ENCODE measurements at places on chromosomes 11 and 22.

- DNase-seq: no peak
Observed at GRCh38 chr22:32745251-32745995, 56.1 kb upstream of the TIMP3 start.

DNA sequence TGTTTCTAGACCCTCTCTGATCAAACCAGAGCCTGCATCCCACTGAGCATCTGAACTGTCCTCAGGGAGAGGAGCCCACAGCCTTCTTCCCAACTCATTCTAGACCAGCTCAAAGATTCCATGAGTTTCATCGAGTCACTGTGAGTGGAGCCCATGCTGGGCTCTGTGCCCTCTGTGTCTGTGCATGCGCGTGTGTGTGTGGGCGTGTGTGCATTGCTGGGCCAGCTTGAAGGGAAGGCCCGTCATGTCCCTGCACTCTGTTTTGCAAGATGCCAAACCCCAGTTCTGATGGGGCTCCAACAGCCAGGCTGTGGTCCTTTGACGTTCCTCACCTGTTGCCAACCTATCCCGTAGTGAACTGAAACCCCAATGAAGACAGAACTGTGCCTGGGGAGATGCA lies 7.1 kb downstream of the MPEG1 start:
- no peak for DNase-seq

DNA sequence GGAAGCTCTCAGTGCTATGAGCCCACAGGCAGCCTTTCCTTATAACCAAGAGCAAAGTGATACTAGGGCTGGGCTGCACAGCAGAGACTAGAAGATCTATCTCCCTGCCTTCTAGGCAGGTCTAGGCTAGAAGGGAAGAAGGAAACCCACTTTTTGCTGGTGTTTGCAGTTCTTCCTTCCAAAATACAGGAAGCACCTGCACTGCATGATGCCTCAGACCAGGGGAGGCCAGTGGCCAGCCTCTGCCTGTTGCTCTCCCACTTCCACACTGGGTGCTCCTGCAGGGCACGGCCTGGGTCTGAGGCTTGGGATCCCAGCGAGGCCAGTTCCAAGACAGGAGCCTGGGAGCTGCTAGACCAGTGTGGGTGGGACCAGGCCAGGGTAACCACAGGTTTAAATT lies 6.0 kb upstream of the UCP3 start:
- DNase-seq: no peak

GRCh38 chr11:86152006-86152862 lies 83.3 kb upstream of the PICALM start:
- no peak for DNase-seq

DNA sequence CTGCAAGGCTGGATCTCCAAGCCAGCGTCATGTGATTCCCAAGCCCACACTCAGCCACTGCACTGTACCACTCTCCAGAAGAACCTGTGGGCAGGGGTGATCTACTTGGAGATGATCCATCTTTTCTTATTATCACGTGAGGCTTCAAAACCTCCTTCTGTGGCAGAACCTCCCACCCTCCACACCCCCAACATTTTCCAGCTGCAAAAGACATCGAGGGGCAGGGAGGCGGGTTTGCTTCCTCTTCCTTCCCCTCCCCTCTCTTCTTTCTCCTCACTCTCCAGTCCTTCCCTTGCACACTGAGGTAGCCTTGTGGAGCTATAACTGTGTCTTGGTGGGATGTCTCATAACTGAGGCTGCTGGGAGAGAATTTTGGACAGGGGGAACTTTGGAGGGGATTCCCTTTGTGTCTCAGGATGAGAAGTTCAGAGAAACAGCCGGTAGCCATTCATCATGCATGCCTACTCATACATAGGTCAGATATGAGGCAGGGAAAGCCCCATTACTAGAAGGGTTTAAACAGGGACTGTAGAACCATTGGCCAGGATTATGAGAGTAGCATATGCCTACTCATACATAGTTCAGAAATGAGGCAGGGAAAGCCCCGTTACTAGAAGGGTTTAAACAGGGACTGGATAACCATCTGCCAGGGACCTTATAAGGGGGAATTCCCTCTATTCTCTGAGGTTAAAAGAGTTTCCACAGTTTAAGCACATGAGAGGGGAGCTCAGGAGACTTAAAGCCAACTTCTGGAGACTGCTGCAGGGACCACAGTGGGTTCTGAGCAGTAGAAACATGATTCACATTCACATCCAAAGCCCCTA lies 420.7 kb upstream of the CADM1 start:
- no peak for DNase-seq

DNA sequence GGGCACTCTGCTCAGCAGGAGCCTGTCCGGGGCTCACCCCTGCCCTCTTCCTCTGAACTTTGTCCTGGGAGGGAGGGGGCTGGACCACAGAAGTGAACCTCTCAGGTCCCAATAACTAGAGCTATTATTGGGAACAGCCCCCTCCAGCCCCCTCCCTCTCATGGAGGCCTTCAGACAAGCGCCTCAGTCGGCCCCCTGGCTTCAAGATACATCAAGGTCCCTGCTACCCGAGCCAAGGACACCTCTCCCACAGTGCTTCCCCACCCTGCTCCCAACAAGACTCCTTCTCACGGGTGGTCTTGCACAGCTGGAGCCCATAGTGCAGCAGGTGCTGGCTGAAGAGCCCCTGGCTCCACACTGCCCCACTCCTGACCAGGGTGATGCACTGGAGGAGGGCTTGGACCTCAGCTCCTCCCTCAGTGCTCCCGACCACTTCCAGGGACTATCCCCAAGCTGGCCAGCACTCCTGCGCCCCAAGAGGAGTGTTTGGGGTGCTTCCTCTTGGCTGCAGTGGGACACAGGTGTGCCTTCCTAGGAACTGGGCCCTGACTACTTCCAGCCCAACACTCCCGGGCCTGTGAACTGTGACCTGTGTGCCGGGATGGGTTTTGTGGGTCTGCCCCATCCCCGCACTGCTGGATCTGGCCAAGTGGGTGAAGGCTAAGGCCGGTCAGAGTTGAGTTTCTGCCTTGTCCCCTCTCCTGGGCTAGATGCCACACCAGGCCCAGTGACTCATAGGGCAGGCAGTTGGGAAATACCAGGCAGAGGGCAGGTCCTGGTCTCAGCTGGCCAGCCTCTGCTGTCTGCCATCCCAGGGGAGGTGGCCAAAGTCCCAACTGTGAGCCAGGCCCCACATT lies 2.2 kb downstream of the PNPLA2 start:
- DNase-seq: no peak

DNA sequence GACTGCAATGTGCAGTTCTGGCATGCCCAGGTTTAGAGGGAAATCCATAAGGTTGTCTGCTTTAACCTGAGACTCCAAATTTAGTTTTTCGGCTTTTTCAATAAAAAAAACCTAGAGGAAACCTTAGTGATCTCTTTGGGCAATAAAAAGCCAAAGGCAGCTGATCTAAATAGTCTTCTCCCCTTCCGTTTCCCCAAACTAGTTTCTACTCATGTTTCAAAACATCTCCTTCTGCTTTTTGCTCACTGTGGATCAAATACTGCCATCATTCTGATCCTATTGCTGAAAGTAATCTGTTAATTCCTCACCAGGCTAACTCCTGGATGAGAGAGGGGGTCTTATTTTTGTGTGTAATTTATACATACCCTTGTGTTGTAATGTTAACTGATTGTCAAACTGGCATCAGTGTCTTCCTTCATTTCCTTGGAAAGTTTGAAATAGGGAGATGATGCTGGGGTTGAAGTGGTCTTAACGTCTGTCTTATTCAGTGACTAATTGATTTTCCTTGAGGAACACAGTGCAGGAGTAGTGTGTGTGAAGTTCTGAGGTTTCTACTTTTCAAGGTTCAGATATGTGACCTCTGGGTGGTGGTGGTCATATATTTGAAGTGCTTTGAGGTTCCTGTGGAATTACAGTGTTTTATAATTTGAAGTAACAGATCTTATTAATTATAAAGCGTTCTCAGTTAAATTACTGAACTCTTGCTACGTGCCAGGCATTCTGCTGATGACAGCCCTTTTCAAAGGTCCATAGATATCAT lies 55.0 kb downstream of the ARHGAP42 start:
- no peak for DNase-seq

- no peak for DNase-seq
Observed at GRCh38 chr11:113103932-113104690, 142.9 kb downstream of the NCAM1 start.

DNA sequence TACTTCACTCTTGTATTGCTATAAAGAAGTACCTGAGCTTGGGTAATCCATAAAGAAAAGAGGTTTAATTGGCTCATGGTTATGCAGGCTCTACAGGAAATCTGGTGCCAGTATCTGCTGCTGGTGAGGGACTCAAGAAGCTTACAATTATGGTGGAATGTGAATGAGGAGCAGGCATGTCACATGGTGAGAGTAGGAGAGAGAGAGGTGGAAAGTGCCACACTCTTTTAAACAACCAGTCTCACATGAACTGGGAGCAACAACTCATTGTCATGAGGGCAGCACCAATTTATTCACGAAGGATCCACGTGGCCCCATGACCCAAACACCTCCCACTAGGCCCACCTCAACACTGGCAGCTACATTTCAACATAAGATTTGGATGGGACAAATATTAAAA lies 24.6 kb upstream of the IGLL5 start:
- DNase-seq: no peak

DNA sequence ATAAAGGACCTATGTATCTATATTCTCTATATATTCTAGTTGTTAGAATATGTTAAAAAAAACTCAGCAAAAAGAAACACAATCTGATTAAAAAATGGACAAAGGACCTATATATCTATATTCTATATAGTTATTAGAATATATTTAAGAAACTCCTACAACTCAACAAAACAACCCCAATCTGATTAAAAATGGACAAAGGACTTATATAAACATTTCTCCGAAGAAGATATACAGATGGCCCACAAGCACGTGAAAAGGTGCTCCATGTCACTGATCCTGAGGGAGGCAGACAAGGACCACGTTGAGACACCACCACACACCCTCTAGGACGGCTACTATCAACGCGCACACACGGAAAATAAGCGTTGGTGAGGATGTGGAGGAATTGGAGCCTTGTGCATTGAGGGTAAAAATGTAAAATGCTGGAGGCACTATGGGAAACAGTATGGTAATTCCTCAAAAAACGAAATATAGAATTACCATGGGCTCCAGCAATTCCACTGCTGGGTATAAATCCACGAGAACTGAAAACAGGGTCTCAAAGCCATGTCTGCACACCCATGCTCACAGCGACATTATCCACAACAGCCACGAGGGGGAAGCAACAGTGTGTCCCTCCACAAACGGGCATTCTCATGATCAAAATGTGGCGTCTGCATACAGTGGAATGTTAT lies 22.7 kb downstream of the YPEL1 start:
- DNase-seq: no peak

GRCh38 chr22:18103527-18104269 lies 6.9 kb upstream of the TUBA8 start:
- DNase-seq: no peak

- no peak for DNase-seq
Observed at GRCh38 chr22:47102081-47102480, 339.6 kb downstream of the TBC1D22A start.

GRCh38 chr11:117098269-117099232 lies at the start of gene SIK3:
SIK3 (minus strand) TSS chr11:117098428; CDS start chr11:117098415, 13 bp downstream.
- DNase-seq: peak; percentile 87

GRCh38 chr22:39664485-39665200 lies 94.1 kb downstream of the CACNA1I start:
- DNase-seq: no peak

DNA sequence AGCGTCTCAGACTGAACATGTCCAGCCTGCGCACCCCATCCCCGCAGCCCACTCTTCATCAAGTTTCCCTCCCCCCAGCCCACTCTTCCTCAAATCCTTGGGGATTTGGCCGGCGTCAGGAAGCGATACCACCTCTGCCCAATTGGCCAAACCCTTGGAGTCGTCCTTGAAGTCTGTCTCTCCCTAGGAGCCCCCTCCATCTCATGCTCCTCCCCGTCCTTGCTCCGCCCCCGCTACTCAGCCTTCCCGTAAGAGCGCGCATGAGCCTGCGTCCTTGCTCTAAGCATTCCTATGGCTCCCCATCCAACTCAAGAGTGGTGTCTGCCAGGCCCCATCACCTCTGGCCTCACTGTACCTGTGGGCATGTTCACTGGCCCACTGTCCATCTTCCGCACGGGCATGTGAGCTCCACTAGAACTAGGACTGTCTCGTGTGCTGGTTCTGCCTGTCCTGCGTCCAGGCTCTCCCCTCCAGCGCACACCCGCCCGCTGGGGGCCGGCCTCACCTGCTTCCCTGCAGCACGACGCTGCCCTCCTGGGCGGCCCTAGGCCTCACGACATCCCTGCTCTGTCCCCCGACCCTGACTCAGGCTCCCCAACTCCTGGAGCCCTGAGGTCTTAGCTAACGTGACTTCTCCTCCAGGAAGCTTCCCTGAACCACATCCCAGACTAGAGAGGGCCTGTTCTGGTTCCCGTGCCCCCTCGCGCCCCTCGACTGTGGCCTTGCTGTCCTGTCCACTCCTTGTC lies 30.5 kb upstream of the TTLL12 start:
- no peak for DNase-seq

- no peak for DNase-seq
Observed at GRCh38 chr11:101807531-101807930, 107.3 kb upstream of the CEP126 start.

- no peak for DNase-seq
Observed at GRCh38 chr11:3164552-3165151, 458 bp downstream of the OSBPL5 start.

DNA sequence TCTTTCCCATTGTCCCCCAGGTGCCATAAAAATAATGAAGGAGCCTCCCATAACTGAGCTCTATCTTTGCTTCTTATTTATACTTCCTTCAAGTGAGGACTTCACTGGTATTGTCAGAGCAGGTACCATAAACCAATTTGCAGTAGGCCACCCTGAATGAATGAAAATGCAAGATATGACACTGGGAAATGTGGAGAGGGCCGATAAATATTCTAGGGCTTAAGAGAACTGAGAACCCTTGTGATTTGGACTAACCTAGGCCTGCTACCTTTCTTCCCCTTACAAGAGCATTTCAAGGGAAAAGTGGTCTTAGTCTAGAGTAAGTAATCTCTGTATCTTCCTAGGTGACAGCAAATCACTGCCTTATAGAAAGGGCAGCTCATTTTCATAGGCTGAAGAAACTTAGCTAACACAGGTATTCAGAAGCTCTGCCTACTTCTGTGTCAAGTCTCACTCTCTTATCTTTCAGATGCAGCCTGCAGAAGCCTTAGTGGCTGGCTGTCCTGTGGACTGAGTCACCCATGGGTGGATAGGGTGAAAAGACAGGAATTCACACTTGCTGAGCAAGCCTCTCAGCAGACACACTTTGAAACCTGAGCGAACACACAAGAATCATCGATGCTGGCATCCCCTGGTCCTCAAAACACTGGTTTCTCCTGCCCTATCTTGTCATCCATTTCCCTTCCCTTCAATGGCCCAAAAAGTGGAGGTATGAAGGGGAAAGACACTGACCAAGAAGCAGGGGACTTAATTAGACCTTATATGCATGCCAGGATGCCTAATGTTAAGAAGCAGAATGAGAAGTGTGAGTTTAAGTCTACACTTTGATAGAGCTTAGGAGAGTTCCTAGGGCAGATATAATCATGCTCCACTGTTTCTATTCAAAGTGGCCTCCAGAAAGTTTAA lies 15.2 kb downstream of the NRIP3 start:
- no peak for DNase-seq

Measured in NCI-H2107 (cell line).